ENCODE measurements at places on chromosomes 1 and 21.

GRCh38 chr1:223084464-223084866, 58.6 kb downstream of the TLR5 start:
- no peak for DNase-seq

- DNase-seq = peak; percentile 32
Measured at GRCh38 chr1:183472488-183473216, at the start of gene SMG7. SMG7 (plus strand) TSS chr1:183472499; CDS start chr1:183472621, 122 bp downstream.

DNA sequence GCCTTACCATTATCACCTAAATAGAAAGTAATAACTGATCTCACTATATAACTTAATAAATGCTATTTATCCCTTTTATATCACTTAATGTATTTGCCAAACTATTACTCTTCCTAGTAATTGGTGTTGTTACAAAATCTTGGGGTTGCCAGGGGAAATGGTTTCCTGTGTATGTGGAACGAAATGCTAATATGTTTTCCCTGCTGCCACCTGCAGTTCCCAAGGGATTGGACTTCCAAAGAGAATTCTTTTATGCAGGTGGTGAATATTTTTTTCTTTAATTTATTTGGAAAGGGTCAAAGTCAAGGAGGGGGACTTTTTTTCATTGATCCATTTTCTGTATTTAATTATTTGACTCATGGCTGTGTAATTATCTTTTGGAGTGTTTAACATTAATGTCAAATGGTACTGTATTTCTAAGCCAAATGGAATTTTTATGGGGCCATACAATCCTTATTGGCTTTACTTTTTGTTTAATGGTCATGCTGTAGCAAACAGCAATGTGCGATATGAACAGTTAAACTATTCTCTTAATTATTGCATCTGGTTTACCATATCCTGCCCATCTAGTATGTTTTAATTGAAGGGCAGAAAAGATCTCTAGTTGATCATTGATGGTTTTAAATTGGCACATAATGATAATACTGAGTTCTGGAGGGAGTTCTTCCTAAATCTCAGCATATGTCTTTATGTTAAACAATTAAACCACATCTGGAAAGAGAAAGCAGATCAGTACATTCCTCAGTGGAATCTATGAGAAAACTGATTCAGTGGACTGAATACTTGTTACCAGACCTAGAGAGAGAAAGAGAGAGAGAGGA, 486.3 kb downstream of the TTLL7 start:
- no peak for DNase-seq

- DNase-seq = no peak
Measured at GRCh38 chr1:34682452-34683223, 72.2 kb upstream of the GJB5 start.

- DNase-seq = no peak
Measured at GRCh38 chr1:99516141-99516540, 129.8 kb upstream of the PALMD start.

GRCh38 chr1:207861442-207862177, 49.3 kb downstream of the CD34 start:
- DNase-seq = no peak

DNA sequence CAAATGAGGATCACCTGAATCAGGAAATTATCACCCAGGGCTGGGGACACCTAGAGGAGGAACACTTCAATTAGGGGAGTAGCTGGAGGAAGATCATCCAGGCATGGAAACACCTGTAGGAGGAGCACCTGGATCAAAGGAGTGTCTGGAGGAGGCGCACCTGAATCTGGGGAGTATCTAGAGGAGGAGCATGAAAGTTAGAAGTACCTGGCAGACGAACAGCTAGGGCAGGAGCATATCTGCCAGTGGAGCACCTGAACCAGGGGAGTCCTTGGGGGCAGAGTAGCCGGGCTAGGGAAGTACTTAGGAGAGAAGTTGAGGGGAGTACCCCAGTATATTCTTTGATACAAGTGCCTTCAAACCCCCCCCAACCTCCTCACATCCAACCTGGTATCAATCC, 1.3 kb downstream of the C1orf210 start:
- no peak for DNase-seq

GRCh38 chr1:212124690-212125582, 89.4 kb downstream of the DTL start:
- DNase-seq = no peak

DNA sequence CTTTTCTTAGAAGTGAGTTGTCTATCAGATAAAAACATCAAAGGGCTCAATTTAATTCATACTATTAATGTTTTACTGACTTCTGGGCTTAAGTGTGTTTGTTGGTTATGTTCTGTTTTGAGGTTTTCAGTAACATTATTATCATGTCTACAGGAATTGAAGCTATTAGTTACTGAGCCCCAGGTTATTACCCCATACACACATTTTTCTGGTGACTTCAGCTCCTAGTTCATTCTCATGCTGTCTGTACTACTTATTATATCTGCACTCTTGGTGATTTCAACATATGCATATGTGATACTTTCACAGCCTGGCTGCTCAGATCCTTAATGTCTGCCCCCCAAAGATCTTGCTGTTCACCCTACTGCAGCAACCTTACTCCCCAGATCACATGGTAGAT, 27.0 kb upstream of the SGIP1 start:
- no peak for DNase-seq

DNA sequence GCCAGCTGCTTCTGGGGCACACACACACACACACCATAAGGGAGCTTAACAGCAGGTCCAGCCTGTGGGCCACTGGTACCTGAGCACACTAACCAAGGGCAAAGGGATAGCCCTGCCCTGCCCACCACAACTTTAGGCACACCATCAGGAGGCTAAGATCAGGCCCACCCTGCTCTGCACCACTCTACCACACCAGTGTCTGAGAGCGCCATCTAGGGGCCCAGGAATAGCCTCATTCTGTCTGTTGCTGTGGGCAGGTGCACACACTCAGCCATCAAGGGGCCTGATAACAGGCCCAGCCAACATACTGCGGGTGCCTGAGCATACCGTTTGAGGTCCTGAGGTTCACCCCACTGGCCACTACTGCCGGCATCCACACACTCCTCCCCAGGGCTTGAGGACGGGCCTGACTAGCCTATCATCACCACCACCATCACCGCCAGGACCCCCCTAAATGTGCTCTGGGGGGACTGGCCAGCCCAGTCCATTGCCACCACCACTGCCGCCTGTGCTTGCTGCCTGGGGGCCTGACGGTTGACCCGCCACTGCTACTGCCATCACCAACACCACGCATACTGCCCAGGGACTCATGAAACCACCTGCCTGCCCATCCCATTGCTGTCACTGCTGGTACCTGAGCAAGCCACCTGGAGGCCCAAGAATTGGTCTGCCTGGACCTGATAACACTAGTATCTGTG, 31.3 kb downstream of the NSL1 start:
- no peak for DNase-seq

- DNase-seq = peak; percentile 8
Measured at GRCh38 chr1:83497563-83497962, 501.4 kb downstream of the TTLL7 start.

DNA sequence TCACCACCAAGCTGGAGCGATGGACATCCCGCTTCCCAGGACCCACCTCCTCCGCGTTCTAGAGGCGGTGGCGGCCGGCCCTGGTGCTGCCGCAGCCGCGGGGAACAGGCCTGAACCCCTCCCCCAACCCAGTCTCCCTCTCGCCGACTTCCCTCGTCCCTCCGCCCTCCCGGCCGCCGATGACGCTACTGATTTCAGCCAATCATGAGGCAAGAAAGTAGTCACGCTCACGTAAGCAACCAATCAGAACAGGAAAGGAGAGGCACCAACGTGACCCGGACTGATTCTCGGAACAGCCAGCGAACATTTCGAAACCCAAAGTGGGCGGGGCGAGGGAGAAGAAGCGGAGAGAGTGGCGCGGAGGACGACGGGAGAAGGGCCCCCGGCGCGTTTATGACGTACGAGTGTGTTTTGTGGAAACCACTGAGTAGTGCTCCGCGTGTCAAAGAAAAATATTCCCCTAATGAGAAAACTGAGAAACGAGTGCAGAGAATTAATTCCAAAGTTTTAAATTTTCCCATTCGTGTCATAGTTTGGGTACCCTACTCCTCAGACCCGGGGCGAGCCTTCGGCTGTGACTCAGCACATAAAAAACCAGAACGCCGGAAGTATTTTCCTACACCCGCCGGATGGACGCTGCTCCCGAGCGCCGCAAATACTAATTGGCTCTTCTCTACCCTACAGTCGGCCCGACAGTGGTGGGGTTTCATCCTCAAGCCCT, at the start of gene NRDC:
NRDC (minus strand) TSS at position 112 of the 721 bp plus-strand sequence. CDS start 112 bp downstream, outside the sequence.
- DNase-seq = peak; percentile 99

DNA sequence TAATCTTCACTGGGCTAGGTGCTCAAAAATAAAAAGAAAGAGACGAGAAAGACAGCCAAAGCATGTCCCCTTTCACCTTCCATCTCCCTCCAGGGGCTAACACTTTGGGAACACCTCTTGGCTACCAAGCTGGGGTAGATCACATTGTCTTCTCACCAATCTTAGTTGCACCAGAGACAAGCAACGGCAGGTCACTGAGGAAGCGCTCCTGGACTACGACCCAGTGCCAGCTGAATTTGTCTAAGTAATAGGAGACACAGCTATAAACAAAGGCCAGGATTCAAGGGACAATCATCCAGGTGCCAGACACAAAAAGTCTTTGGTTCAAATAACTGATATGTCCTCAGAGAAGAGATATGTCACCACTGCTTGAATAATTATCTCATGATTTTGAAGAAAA, 100.4 kb downstream of the SLC45A1 start:
- no peak for DNase-seq

GRCh38 chr1:206955476-206956451, 9.5 kb upstream of the PIGR start:
- DNase-seq = peak; percentile 37

DNA sequence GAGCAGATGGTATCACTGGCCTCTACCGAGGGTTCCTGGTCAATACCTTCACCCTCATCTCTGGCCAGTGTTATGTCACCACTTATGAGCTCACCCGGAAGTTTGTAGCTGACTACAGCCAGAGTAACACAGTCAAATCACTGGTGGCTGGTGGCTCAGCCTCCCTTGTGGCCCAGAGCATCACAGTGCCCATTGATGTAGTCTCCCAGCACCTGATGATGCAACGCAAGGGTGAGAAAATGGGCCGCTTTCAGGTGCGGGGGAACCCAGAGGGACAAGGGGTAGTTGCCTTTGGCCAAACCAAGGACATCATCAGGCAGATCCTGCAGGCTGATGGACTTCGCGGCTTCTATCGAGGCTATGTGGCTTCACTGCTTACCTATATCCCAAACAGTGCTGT, 6.1 kb downstream of the SLC25A44 start:
- no peak for DNase-seq

DNA sequence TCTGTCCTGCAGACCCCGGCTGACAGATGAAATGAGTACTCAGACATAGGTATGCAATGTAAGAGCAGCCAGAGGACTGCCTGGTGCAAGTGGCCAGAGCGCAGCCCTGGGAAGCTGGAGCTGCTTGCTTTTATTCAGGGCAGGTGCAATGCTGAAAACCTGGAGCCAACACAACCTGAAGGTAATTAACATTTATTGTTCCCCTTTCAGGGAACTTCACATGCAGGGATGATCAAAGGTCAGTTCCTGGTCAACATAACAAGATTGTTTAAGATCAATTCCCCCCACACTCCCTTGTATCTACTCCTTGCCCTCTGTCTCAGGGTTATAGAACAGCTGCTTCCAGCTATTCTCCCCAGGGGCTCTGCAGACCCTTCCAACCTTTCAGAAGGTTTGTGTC, 48.7 kb upstream of the PRELP start:
- DNase-seq = no peak

GRCh38 chr1:116674011-116674531, 6.5 kb upstream of the IGSF3 start:
- no peak for DNase-seq

GRCh38 chr1:219209578-219209977, 35.9 kb downstream of the LYPLAL1 start:
- DNase-seq = no peak

DNA sequence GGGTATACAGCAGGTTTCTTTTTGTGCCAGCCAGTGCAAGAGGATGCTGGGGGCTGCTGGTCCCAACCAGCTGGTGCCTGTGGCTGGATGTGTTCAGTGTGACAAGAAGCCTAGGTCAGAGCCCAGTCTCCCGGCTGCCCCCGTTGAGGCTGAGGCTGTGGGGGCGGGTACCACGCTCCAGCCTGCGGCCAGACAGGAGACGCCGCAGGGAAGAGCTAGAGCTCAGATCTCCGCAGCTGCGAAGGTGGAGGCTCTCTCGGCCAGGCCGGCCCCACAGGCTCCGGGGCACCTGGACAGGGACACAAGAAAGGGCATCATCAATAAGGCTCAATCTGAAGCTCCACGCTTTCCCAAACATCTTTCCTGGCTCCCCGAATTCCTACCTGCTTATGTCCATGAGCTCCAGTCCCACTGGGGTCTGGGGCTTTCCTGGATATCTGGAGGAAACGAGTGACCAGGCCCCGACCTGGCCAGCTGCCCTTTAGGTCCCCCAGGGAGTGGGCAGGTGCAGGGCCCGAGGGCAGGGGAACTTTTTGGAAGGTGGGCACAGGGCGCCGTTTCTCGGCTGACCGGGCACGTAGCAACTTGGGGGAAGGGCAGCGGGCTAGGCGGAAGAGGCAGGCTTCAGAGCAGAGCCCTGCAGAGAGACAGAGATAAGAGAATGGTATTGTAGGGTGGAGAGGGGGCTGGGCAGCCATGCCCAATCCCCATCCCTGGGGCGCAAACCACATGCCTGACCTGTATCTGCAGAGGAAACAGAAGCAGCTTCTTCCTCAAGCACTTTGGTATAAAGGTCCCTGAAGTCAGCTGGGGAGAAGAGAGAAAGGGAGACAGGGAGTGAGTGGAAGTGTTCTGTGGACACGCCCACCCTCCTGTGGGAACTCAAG, 7.4 kb downstream of the ENTREP3 start:
- DNase-seq = no peak

GRCh38 chr1:248871837-248872401, 13.0 kb upstream of the ZNF692 start:
- DNase-seq = no peak

DNA sequence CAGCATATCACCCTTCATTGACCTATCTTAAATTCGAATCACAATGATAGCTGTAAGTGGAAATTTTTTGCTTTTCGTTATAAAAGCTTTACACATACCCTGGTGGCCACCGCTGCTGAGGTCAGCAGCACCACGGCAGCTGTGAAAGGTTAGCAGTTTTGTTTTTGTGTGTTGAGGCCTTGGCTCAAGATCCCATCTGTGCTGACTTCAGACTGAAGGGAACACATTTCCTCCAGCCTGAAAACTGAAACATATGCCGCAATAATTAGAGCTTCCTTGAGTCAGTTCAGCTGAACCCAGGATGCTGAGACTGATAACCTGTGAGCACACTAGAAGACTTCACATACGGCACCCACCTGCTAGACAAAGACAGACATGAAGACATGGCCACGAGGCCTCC, 103.0 kb downstream of the SMYD3 start:
- DNase-seq = peak; percentile 17

Measured in AG08395 (cell line).